CD4-positive, alpha-beta T cell treated with Interleukin-10 for 1 hour (primary cell): ENCODE measurements at places on chromosomes 7 and 10.

DNA sequence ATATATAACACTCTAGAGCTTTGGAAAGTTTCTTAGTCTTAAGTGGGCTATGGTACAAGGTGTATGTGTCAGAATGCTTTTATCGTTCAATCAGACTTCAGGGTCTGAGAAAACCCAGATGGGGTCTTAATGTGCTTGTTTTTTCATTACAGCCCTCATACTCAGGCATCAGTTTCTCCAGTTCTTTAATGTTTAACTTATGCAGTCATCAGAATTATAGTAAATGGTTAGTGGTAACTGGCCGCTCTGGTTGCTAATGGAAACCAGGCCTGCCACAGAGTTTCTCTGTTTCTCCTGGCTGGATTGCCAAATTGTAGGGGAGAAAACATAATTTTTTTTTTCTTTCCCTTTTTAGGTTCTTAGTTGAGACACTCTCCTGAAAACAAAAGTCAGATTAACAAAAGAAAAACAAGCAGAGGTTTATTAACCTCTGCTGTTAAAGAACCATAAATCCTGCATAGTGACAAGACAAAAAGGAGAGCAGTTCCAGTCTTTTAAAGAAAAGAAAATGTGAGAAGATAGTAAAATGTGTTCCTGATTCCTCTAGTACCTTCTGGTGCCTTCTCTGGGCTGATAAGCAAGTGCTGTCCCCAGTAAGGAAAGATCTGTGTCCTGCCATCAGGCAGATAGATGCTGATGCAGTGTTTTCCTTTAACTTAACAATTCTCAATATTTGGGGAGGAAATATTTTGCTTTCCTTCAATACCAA is 21.5 kb upstream of the GHITM start:
- no peak for DNase-seq

- no peak for DNase-seq
Observed at GRCh38 chr10:71343392-71343773, 24.3 kb downstream of the SLC29A3 start.

DNA sequence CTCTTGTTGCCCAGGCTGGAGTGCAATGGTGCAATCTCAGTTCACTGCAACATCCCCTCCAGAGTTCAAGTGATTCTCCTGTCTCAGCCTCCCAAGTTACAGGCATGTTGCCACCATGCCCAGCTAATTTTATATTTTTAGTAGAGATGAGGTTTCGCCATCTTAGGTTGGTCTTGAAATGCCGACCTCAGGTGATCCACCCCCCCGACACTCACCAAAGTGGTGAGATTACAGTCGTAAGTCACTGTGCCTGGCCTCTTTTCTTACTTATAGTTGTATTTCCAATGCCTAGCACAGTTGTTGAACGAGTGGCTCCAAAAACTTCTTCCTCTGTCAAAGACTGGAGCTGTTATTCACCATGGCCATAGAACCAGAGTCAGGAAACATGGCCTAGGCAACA is 6.7 kb downstream of the RNF216 start:
- no peak for DNase-seq

GRCh38 chr10:12727832-12728215 is 273.7 kb downstream of the CCDC3 start:
- no peak for DNase-seq

DNA sequence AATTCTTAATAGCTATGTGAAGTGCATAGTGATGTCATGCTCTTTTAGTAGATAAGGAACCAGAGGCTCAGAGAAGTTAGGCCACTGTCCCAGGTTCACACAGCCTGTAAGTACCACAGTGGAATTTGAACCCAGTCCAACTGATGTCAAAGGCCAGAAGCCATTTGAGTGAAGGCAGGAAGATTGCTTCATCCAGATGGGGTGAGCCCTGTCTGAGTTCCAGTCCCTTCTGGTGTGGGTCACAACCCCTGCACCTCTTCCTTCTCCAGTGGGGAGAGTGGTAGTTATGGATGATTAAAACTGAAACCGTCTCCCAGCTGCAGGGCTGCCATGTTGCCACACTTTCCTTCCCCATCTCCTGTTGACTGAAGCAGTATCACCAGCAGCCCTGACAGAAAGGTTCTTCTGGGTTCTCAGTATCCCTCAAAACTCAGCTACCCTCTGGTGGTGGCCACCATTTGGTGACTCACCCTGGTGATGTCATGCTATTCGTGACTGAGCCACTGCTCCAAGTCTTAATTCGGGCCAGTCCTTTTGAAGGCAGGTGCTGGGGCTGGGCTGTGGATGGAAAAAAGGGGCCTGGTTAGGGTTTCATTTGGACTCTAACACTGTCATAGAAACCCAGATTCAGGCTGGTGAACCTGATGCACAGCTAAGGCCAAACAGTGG is 1.5 kb upstream of the C10orf95 start:
- peak; percentile 39 for DNase-seq

DNA sequence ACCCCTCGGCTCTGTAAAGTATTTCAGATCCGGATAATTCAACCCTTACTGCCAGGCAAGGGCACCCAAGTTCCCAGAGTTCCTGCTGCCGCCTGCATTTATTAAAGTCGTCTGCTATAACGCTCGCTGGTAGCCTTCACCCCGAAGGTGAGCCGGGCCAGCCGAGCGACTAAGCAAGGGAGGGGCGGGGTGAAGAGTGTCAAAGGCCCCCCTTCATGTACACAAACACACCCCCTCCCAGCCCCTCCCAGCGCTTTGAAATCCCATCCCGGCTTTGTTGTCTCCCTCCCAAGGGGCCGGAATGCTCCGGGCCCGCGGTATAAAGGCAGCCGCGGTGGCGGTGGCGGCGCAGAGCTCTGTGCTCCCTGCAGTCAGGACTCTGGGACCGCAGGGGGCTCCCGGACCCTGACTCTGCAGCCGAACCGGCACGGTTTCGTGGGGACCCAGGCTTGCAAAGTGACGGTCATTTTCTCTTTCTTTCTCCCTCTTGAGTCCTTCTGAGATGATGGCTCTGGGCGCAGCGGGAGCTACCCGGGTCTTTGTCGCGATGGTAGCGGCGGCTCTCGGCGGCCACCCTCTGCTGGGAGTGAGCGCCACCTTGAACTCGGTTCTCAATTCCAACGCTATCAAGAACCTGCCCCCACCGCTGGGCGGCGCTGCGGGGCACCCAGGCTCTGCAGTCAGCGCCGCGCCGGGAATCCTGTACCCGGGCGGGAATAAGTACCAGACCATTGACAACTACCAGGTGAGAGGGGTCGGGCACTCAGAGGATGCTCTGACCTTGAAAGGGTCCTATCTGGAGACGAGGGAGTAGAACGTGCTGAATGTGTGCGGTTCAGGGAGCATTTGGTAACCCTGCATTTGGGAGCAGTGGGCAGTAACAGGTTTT is at the start of gene DKK1:
Gene DKK1 (plus strand): TSS at position 349 of the 889 bp plus-strand sequence. CDS start 154 bp downstream, at position 503.
- no peak for DNase-seq

GRCh38 chr7:114217026-114217806 is 197.4 kb upstream of the FOXP2 start:
- DNase-seq = no peak

GRCh38 chr10:75234017-75234682 is 1.6 kb downstream of the COMTD1 start:
- peak; percentile 98 for DNase-seq

DNA sequence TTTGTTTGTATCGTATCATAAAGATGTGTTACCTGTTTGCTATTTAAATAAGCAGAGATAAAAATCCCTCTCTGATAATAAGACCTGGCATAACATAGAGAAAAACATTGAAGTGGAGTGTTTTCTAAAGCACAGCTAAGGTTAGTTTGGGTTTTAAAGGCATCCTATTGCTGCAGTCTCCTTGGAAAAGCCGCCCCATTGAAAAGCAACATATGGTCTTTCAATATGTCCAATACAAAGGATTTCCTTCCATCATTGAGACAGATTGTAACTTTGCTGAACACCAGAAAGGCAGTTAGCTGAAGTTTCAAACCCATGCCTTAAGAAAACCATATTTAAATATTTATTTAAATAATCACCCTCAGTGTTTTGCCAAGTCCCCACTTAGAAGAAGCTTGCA is 898.5 kb upstream of the KCND2 start:
- DNase-seq = no peak

GRCh38 chr10:4270116-4270515 is 485.1 kb upstream of the KLF6 start:
- no peak for DNase-seq

- peak; percentile 20 for DNase-seq
Observed at GRCh38 chr7:65509368-65510186, 135.9 kb downstream of the ZNF92 start.

DNA sequence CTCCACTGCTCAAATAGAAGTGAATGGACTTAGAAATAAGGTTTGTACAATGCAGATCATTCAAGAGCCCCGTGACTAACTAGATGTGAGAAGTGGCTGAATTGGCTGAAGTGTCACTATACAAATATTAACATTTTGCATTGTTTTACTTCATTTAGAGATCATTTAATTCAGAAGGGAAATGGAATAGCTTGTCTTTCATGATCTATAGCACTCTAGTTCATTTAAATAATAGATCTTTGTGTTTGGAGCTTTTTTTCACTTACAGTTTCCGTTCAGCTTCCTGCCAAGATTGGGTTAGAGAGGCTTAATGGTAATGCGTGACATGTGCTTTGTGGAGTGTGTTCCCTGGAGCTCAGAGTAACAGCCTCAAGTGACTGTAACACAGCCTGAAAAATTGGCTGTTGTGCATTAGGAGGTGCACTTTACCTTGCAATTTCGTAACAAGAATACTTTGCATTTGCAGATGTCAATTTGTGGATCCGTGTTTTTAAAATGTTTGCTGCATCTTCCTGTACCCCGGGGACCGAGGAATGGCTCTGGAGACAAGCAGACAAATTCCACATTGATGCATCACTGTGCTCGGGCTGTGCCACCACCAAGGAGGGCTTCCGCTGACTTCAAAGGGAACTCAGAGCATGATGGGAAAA is 170.3 kb downstream of the NRP1 start:
- no peak for DNase-seq
